Mucosa of descending colon (tissue), 3 donors: ENCODE measurements at places on chromosomes 16 and 17.

GRCh38 chr16:1491327-1491726, 1.8 kb upstream of the TELO2 start:
- no peak for DNase-seq

DNA sequence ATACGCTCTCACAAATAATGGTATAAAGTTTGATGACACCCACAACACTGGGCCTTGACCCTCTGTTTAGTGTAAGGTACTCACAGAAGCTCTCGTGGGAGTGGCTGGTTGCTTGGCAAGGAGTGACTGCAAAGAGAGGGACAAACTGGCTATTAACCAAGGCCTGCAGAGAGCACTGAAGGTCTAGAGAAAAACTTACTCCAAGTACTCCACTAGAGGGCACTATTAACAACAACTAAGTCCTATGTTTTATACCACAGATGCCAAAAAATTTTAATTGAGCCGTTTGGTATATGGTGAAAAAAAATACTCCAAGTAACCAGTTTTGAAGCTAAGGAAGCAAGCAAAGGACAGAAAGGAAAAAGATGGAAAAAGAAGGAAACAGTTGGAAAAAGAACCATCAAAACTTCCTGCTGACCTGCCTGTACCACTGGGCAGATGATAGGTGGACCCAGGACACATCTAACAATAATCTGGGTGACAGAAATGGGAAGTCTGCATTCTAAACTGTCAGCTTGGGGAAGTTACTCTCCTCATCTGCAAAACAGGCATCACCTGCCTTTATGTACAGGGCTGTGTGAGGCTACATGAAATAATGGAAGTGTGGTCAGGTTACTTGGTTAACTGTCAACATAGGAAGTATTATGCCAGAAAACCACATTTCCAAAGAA, 23.2 kb downstream of the DYNC1LI2 start:
- DNase-seq: no peak

DNA sequence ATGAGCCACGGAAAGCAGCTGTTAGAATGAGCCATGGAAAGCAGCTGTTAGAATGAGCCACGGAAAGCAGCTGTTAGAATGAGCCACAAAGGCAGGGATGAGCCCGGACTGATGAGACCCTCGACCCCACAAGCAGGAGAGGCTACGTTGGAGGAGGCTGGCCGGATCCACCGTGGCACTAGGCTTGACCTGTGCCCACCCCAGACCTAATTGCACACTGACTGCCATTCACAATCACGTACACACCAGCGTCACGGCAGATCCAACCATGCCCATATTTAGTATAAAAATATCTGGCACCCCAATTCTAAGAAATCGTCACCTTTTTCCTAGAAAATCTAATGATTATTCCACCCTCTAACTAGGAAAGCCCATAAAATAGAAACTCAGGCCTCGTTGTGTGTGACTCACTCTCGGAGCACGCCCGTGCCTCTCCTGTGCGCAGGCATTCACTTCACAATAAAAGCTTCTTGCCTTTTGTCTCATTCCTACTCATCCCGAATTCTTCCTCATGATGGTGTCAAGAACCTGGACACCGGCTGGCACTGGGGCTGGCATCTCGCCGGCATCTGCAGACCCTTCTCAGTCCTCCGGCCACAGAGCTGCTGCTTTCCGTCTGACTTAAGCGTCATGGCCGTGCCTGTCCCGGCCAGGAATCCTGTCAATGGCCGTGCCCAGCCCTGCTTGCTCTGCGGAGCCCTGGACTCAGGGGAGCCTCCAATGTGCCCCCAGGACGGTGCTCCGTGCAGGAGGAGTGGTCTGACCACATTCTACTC, 5.5 kb upstream of the SECTM1 start:
- DNase-seq: peak; percentile 68

DNA sequence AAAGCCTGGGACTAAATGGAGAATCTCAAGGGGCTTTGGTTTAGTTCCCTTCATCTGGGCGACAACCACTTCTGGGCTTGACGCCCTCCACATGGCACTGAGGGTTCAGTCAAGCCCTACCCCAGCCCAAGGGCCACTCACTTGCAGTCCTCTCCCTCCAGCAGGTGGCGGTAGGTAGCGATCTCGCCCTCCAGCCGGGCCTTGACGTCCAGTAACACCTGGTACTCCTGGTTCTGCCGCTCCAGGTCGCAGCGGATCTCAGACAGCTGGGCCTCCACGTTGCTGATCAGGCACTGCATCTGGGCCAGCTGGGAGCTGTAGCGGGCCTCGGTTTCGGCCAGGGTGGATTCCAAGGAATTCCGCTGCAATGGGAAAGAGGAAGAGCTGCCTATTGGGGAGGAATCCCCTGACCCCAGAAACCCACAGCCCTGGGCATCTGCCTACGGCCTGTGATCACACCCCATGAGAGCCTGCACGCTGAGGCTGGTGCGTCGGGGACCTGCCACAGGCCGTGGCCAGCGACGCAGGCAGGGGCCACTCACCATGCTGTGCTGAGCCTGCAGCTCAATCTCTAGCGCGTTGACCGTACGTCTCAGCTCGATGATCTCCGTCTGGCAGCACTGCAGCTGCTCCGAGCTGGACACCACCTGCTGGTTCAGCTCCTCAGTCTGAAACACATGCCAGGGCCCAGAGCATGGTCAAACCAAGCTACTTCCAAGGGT, 2.7 kb downstream of the KRT36 start:
- DNase-seq: peak; percentile 82

GRCh38 chr16:54193665-54194333, 92.8 kb downstream of the IRX3 start:
- peak; percentile 82 for DNase-seq

DNA sequence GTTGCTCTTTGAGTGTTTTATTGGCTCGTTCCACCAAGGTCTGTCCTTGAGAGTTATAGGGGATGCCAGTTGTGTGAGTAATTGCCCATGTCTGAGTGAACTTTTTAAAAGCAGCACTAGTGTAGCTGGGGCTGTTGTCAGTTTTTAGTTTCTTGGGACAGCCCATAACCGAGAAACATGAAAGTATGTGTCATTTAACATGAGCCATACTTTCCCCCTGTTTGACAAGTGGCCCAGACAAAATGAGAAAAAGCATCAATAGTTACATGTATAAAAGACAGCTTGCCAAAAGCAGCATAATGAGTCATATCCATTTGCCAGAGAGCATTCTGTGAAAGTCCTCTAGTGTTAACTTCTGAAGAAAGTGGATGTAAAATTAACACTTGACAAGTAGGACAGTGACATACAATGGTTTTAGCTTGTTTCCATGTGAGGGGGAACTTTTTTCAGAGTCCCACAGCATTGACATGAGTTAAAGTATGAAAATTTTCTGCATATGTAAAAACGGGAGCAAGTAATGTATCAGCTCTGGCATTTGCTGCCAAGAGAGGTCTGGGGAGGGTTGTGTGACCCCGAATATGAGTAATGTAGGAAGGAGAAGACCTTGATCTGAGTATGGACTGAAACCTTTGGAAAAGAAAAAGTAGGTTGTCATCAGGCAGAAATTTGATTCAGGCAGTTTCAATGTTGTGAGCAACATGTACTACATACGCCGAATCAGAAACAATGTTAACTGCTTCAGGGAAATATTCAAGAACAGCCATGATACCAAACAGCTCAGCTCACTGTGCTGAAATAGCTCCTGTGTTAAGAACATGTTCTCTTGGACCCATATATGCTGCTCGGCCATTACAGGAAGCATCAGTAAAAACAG, 56.8 kb upstream of the ARL4D start:
- no peak for DNase-seq

DNA sequence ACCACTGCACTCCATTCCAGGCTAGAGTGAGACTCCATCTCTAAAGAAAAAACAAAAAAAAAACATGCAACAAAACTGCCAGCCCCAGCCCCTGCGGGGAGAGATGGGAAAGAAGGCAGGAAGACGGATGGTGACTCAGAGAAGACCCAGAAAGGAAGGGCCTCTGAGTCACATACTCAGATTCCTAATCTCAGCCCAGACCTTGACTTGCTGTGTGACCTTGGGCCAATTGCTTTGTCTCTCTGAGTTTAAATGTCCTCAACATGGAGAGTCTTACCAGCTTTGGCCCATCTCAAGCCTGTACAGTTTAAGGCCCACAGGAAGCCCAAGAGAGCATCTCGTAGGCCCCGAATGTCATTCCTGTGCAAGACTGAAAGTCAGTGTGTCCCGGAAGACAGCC, 86.5 kb upstream of the LHX1 start:
- no peak for DNase-seq

GRCh38 chr17:74865504-74866197, 6.0 kb upstream of the GRIN2C start:
- no peak for DNase-seq

DNA sequence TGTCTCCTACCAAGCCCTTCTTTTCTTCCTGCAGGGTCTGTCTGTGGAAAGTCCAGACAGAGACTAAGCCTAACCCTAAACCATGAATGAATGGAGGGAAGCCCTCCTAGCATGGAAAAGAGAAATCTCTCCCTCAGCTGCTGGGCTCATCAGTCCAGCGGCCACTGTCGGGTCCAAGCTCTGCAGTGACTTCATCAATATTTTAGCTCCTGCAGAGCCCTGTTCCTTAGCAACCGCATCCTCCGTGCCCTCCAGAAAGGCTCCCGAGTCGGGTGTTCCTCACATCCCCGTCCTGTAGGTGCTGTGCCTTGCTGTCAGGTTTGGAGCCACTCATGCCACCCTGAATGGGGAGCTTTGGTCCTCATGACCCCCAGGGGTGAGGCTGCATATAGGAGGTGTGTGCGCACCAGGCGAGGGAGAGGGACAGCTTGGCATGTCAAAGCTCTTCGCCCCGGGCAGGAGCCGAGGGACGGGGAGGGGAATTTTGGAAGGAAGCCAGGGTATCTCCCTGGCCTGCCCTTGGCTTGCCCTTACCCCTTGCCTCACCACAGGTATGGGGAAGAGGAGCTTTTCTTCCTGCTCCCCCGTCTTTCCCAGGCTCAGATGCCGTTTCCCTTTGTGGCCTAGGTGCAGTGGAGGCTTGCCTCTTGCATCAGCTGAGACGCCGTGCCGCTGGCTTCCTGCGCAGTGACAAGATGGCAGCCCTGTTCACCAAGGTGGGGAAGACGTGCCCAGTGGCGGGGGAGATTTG, 23.9 kb downstream of the SGSM2 start:
- DNase-seq: no peak

DNA sequence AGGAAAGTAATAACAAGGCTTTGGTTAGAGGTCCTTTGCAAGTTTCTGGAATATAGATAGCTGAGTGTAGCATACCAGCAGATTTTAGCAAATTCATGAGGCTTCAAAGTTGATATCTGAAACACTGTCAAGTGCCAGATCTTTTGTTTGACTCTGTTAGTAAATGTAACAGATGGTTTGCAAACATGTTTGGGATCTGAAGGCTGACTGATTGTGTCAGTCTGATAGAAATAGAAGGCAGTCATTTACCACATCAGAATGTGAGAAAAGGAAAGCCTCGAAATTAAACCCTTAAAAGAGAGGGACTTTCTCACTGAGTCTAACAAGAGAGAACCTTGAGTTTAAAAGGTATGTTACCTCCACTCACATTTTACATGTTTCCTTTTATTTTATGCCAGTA, 371.5 kb downstream of the KIF2B start:
- DNase-seq: no peak
